ENCODE measurements at places on chromosomes 5 and 9. TPM values are rescaled to one million over a fixed set of nuclear protein-coding genes. Genes with fewer than 3 reads are reported as not detected.

The SLC34A3 gene
- 1.0 TPM for total RNA-seq

The FBP2 gene
- not detected for total RNA-seq

The CCDC183 gene
- 0.87 TPM for total RNA-seq

The SPINK5 gene
- not detected for total RNA-seq

The RMRP gene
- 23,421 TPM for total RNA-seq

The CTNNAL1 gene
- 97.7 TPM for total RNA-seq

The FGF1 gene
- total RNA-seq = 9.7 TPM

The CCNJL gene
- total RNA-seq = 7.7 TPM

The SPATA31C1 gene
- not detected for total RNA-seq

The ELOVL7 gene
- 0.69 TPM for total RNA-seq

The RFX3 gene
- 4.5 TPM for total RNA-seq

The PCDHGA2 gene
- not detected for total RNA-seq

The SARDH gene
- total RNA-seq = 3.4 TPM

The TRIP13 gene
- 69.0 TPM for total RNA-seq

The SPATA31A3 gene
- total RNA-seq = not detected

The C9 gene
- total RNA-seq = not detected

The NOL8 gene
- total RNA-seq = 21.0 TPM

The PLCXD3 gene
- 5.0 TPM for total RNA-seq

GRCh38 chr9:110076894-110077725, 130.8 kb downstream of the C9orf152 start:
- peak; percentile 55 for DNase-seq

GRCh38 chr9:76943054-76943453, 37.1 kb upstream of the PRUNE2 start:
- DNase-seq = no peak

DNA sequence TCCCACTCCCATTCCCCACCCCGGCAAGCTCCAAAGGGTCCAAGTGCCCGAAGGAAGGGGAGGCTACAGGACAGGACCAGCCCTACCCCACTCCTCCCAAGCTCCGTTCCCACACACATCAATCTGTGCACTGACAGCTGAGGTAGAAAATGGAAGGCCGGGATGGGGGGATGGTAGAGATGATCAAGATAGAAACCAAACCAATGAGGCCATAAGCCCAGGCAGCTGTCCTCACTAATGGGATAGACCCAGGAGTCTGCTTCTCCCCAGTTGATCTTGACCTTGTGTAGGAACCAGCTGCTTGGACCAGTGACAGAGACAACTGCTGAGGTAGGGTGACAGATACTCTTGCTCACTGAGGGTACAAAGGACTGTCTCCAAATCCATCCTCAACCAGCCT, 38.6 kb downstream of the B4GALT1 start:
- no peak for DNase-seq

- DNase-seq = no peak
Observed at GRCh38 chr5:83022334-83022733, 54.9 kb downstream of the TMEM167A start.

DNA sequence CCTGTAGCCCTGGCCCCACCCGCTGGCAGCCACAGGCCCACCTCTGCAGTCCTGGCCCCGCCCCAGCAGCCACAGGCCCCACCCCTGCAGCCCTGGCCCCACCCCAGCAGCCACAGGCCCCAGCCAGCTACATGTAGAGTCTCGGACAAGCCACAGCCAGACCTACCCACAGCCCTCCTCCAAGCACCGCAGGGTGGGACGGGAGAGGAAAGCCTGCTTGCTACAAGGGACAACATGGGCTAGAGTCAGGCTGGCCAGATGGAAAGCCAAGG, 49.5 kb upstream of the SARDH start:
- no peak for DNase-seq

GRCh38 chr5:149060325-149060724, 2.5 kb downstream of the SH3TC2 start:
- peak; percentile 96 for DNase-seq

GRCh38 chr5:157365732-157366131, 94.3 kb upstream of the NIPAL4 start:
- no peak for DNase-seq

GRCh38 chr5:116773926-116774325, 199.3 kb upstream of the SEMA6A start:
- DNase-seq = no peak

DNA sequence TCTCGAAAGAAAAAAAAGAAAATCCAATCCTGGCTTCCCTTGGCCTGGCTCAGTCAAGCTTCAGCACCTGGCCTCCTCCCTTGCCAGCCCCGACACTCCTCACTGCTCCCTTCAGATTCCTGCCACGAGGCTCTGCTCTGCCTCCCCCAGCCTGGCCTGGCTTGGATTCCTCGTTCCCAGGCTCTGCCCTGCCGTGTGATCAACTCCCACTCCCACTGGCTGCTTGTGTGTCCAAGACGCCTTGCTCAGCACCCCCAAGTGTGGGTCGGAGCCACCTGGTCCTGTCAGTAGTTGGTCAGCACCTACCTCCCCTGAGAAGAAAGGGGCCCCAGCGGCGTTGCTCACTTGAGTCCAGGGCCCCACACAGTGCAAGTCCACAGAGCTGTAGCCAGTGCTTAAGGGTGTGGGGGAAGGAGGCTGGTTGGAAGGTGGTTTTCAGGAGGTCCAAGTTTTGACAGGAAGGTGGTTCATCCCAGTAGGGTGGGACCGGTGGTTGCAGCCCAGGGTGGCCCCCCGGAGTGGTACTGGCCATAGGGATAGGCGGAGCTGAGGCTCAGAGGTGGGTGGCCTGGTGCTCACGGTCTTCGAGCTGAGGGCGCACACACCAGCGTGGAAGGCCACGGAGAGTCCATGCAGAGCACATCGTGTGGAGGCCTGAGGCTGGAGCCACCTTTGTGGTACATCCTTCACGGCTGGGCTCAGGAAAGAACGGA, 46.4 kb downstream of the JADE2 start:
- no peak for DNase-seq

GRCh38 chr5:55667938-55668337, 44.2 kb downstream of the SLC38A9 start:
- no peak for DNase-seq

- DNase-seq = no peak
Observed at GRCh38 chr5:71891856-71892255, 172.8 kb downstream of the CARTPT start.

GRCh38 chr5:164597293-164597900, 1092.0 kb downstream of the MAT2B start:
- DNase-seq = peak; percentile 15

DNA sequence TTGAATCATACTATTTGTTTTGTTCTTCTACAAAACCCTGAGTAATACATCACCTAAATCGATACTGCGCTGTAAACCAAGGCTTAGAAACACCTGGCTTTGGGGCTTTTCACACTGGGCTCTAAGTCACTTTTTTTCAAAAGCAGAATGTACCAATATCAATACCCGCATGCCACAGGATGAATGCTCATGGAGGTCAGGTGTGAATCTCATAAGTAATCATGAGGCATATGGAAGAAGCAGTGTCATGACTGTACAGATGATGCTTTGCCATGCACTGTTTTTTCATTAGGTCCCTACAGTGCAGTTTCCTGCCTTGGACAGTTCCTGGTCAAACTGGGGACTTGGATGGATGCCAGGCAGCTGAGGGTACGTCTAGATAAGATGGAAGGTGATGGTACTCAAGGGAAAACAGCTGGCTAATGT, 49.0 kb upstream of the ATG10 start:
- DNase-seq = no peak

DNA sequence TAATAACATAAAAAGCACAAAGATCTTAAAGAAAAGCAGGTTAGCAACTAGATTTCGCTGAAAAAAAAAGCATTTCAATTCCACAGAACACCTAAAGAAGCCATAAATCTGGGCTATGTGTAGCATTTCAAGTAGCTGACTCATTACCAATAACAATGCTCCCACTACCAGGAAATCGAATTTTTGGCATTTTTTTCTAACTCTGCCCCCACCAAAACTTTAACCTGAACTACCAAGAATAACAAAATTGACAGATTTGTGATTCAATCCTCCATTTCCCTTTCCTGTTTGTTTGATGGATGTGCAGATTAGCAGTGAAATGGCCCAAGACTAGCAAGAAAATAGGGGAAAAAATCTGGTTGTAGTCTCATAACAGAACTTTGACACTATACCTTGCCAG, 180.2 kb downstream of the RASEF start:
- peak; percentile 43 for DNase-seq

- peak; percentile 60 for DNase-seq
Observed at GRCh38 chr5:63245271-63245670, 666.7 kb downstream of the LRRC70 start.

DNA sequence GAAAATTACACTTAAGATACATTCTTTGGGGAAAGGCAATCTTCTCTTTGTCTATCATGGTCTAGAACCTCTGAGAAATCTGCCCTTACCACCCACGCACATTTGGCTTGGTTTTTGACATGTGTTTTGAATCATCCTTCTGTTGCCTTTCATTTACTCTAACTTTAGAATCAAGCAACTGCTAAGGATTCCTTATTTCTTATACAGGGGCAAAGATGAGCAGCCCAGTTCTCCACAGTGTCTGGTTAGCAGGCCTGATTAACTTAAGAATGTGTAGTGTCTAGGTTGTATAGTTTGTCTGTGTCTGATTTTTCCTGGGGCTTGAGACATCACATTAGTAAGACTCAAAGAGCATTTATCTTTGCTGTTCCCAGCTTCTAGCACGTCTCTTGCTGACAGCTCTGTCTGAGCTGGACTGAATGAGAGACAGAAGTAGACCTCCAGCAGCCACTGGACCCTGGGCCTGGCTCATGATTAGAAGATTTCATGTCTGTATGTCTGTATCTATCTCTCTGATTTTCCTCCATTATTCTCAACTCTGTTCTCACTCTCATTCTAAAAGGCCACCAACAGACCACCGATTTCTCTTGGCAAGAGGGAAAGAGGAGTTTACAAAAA, 31.8 kb upstream of the PCA3 start:
- DNase-seq = no peak

DNA sequence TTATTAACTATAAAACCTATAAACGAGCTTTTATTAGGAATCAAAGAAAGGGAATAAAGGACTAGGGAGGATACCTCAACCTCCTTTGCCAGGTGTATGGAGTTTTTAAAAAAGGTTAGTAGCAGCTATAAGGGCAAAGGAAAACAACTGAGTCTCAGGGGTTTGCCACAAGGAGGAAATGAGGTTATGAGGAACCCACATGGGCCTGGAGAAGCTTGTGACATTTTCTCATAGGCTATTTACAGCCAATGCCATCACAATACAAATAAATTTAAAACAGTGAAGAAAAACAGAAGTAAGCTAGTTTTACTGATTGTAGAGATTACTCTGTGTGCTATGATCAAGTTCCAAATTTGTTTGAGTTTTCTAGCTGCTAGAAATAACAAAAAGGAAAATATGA, 92.6 kb downstream of the CDKN2A start:
- DNase-seq = no peak

- DNase-seq = no peak
Observed at GRCh38 chr9:133843751-133844397, 105.7 kb upstream of the SARDH start.

GRCh38 chr9:7937761-7938491, 138.3 kb upstream of the DMAC1 start:
- no peak for DNase-seq

GRCh38 chr5:26691486-26691885, 346.9 kb downstream of the CDH9 start:
- DNase-seq = no peak

GRCh38 chr5:175195698-175196656, 248.0 kb downstream of the DRD1 start:
- peak; percentile 11 for DNase-seq

GRCh38 chr9:103410059-103410458, 414.9 kb downstream of the CYLC2 start:
- no peak for DNase-seq

DNA sequence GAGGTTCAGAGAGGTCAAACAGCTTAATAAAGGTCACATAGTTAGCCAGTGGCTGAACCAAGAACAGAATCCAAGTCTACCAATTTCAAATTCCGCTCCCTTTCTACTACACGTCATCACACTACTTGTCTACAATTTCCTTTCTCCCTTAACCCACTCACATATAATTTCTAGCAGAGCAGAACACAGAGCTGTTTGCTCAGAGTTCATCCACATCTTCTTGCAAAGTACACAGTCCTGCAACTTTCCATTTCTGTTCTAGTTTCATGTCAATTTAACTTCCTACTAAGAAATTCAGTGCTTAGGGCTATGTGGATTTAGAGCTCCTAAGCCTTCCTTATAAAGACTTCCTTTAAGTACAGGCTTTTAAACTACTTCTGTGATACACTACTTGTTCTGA, 61.3 kb downstream of the MEGF9 start:
- no peak for DNase-seq

DNA sequence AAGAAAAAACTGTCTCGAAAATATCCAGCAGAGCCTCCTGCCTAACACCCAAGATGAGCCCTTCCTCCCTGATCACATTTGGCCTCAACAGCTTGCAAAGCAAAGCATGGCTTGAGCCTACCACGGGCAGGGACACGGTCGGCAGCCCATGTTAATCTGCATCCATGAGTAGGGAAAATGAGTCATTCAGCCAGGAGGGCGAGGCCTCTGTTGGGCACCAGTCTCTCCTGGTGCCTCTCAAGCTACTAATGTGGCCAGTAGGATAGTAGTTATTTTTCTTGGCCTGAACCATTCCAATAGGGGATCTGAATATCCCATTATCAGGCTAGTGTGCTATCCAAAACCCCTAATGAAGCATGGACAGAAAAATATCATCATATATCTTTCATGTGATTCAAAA, 43.0 kb upstream of the SHB start:
- no peak for DNase-seq

- peak; percentile 73 for DNase-seq
Observed at GRCh38 chr9:92140074-92140753, 25.0 kb upstream of the SPTLC1 start.

DNA sequence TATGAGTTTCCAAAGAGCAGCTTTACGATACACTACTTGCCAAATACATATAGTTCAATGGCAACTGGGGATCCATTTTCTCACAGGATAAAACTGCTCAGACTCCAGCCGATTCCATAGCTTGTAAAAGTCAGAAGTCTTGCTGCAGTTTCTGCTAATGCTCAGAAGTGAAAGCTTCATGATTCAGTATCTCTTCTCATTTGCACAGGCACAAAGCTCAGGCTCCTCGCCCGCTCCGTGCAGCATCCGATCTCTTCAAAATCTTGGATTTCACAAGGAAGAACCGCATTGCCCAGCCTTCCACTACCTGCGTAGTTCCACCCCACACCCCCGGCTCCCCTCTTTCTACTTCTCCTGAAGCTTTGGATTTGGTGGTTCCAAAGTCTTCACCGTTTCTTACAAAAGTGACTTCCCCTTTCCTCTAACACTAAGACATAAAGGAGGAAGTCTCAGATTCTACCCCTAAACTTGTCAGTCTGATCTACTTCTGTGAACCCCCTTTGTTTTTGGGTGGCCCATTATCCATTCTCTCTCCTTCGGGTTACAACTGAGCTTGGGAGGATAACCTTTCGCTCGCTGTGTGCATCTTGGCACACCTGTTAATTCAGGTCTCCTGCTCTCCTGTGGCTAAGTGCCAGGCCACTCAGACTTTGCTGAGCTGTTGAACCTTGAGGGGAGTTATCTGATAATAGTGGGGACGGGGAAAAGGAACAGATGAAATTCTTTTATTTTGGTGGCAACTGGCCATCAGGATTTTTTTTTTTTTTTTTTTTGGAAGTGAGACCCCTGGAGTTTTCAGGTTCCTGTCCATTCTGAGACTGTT, 194.1 kb downstream of the GNA14 start:
- DNase-seq = no peak
